OCI-M1 (cell line): ENCODE measurements at places on chromosomes 5 and 9.

DNA sequence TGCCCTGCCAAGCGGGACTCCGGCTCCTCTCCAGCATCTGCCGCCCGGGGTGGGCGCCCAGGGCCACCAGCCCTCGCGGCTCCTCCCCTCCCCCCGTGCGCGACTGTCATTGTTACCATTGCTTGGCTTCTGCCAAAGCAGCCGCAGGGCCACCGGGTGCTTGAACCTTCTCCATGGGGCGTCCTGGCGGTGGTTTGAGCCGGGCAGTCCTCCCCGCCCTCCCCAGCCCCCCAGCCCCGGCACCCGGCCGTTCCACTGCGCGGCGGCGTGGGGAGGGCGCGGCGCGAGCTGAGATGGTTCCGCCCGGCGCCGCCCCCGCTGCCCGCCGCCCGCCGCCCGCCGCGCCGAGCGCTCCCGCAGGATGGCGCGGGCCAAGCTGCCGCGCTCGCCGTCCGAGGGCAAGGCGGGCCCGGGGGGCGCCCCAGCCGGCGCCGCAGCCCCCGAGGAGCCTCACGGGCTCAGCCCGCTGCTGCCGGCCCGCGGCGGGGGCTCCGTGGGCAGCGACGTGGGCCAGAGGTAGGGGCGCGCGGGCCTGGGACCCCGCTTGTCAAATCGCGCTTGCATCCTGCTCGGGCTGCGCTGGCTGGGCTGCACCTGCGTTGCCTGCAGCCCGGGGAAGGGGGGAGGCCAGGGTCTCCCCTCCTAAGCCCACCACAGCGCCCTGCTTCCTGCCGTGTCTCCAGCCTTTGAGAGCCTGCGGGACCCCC, 34.4 kb downstream of the KCNT1 start:
- no peak for DNase-seq

DNA sequence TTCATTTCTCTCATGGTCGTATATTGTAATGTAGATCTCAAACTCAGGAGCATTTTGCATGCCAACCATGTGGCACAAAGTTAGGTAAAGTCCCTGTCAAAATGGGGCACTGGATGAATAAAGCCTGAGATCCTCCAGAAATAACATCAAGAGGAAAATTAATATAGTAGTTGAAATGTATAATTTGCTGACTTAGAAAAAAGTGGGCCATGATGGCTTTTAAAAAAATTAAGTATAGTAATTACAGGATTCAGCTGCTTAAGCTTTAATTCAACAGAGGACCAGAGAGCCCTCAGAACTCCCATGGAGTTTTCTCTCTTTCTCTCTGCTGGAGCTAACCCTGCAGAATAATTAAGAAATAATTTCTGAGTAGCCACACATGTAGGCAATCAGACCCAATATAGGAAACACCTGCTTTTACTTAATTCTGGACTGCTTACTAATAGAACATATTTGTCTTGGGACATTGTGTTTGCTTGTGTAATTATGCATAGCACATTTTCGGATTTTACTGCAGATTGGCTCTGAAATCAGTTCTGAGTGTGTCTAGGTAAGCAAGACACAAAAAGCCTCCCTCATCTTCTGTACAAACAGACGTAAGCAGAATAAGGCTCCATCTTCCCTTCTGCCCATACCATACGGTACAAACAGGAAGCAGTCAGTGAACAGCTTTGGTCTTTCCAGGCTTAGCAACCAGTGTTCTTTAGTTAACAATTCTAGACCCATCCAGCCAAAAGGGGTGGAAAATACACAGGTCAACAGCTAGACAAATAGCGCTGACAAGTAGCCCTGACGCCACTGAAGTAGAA, 26.5 kb upstream of the PCSK1 start:
- no peak for DNase-seq

- DNase-seq = no peak
Observed at GRCh38 chr5:101047181-101047580, 144.1 kb upstream of the ST8SIA4 start.

GRCh38 chr5:143170104-143170503, 233.4 kb downstream of the NR3C1 start:
- no peak for DNase-seq

DNA sequence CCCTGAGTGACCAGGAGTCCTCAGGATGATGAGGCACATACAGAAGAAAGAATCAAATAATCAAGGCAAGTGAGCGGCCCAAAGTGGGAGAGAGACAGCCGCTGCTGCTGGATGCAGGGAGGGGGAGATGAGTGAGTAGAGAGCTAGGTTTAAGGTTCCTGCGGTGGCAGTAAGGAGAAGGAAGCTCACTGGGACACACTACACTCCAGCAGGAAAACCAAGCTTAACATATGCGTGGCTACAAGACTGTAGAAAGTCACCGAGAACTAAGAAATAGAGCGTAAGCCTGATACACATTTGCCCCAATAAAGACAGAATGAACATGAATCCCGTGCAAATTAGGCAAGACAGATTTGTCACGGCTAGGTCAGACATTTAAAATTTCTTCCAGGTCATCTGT, 470.2 kb downstream of the KDM4C start:
- no peak for DNase-seq

GRCh38 chr5:64653766-64654560, 36.3 kb upstream of the SHISAL2B start:
- DNase-seq = no peak

DNA sequence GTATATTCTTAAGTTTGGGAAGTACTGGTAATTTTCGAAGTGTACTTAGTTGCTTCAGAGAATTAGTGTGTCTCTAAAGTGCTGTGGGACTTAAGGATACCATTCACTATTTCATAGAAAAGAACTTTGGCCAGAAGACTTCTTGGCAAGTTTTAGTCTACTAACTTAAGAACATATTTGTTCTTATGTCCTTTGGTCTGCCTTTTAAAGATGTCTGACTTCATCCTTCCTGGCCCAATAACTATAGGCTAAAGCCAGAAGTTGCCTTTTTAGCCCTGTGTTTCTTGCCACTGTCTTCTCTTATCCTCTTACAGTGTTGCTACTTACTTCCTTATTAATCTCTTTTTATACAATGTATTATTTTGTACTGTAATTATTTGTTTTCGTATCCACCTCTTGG, 6.3 kb downstream of the RBM27 start:
- no peak for DNase-seq

GRCh38 chr9:135330307-135330631, 149.3 kb upstream of the PPP1R26 start:
- DNase-seq = no peak

DNA sequence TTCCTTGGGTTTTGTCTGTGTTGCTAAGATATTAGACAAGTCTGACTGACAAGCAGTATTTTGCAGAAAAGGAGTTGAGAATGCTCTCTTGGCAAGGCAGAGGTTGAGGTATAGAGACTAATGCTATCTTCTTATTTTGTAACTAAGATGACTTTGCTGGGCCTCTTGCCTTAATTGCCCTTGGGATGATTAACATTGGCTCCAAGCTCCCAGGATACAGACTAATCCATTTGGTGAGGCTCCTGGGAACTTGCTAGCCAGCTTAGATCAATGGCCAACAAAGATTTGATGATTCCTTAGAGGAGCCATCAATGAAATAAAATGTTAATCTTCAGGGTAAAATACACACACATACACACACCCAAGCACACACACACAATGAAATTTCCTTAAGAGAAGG, 28.7 kb upstream of the AP3B1 start:
- no peak for DNase-seq

DNA sequence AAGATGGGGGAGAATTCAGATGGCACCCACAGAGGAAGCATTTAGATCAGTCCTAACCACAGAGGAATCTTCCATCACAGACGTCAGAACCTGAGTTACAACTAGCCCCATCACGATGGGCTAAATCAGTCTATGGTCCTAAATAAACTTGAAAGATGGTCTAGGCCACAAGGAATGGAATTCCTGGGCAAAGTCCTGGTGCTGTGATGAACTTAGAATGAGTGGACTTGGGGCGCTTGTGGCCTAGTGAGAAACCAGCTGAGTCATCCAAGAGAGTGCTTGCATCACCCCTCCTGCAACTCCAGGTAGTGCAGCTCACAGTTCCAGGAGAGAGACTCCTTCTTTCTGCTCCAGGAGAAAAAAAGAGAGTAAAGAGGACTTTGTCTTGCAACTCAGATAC, 722.9 kb upstream of the RGMB start:
- DNase-seq = no peak

DNA sequence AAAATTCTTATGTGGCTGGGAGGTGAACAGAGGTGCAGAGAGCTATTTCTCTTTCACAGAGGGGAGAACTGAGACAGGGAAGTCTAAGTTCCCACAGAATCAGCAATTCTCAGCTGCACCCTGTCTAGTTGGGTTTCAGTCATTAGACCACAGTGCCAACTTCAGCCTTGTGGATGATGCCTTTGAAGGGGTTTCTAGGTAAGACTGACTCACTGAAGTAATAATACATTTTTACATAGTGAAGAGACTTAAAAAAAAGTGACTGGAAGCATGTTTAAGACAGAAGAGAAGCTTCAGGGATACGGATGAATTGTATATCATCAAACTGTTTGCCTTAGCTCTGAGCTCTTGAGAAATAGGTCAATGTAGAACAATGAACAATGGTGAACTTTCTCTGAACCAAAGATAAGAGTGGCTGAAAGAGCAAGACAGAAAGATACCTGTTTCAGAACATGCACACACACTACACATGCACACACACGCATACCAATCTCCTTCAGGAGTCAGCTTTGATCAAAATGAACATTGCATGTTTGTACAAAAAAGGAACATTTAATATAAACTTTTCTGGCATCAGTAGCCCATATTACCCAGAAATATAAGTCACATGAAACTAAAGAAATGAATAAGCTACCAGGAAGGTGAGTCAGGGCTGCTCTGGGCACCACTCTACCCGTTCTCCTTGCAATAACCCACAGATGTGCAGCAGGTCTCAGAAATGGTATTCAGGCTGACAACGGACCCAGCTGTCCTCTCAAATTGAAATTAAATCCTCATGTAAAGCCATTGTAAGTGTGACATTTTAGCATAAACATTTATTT, 12.6 kb upstream of the FYB1 start:
- DNase-seq = no peak

- DNase-seq = no peak
Observed at GRCh38 chr9:120331913-120332312, 248.1 kb downstream of the CDK5RAP2 start.

DNA sequence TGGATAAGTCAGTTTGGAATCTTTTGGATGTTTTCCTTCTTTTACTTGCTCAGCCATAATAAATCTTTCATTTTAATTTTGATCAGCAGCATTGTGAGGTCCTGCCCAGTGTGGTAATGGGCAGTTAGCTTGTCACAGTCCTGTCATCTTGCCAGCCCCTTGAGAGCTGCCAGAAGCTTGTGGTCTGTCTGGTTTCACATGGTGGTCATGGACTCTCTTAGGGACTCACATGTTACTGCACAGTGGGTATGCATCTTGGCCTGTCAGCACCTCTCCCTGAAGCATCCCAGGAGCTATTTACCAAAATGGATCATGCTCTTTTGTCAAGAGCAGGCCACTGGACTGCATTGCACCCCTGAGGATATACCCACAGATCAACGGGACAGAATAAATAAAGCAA, 60.3 kb downstream of the DAPK1 start:
- DNase-seq = no peak

- no peak for DNase-seq
Observed at GRCh38 chr9:14907360-14907685, 2.9 kb downstream of the FREM1 start.

DNA sequence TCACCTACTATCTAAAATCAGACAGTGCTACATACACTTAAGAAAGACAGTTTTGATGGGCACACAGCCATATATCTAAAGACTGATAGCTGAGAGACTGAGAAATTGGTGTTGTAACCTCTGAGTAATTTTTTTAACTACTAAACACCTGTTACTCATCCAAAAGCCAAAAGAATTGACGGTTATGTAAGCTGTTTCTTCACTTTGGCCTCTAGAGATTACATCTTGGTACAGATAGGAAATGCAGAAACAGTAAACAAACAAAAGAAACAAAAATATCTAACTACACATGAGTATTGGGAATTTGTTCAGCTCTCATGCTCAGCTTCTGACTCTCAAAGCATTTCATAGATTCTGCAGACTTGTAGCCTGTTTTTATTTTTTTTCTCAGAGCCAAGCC, 152.1 kb upstream of the GAS1 start:
- DNase-seq = no peak

DNA sequence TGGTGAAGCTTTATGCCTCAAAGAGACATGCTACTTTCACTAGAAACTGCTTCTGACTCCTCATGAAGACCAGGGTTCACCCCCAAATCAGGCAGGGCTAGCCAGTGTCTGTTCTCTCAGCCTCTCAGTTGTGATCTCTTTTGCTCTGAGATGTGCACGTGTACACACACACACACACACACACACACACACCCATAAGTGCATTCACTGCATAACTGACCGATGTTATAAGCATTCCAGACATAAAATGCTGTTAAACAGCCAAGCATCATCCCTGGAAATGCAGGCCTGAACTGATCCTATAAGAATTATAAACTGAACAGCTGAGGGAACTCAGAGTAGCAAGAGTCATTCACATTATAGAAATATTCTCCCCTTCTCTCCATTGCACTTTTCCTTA, 85.0 kb downstream of the FSTL4 start:
- no peak for DNase-seq

- no peak for DNase-seq
Observed at GRCh38 chr9:13898957-13899356, 415.0 kb downstream of the NFIB start.

DNA sequence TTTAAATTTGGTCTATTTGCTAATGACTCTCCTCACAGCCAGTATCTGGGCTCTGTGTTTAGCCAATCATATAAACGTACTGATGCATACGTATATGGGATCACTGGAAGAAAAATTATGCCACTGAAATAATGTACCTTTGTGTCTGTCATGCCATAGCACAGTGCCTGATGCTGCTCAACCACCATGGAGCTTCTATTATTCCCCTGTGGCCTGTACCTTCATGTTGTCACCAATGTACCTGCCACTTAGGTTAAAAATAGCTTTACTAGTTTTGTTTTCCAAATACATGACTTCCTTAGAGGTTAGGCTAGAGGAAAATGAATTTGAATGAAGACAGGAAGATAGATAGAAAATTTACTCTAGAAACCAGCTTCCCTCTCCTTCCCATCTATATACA, 34.6 kb downstream of the HACD4 start:
- no peak for DNase-seq

- DNase-seq = no peak
Observed at GRCh38 chr5:107404595-107405374, 266.0 kb downstream of the EFNA5 start.

DNA sequence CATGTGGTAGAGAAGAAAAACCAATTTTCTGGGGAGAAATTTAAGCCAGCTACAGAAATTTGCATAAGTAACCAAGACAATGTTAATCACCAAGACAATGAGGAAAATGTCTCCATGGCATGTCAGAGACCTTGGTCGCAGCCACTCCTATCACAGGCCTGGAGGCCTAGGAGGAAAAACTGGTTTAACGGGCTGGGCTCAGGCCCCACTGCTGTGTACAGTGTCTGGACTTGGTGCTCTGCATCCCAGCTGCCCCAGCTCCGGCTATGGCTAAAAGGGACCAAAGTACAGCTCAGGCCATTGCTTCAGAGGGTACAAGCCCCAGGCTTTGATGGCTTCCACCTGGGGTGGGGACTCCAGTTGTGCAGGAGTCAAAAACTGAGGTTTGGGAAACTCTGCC, 1075.1 kb upstream of the CDH18 start:
- no peak for DNase-seq

- DNase-seq = no peak
Observed at GRCh38 chr5:16871746-16872339, 64.2 kb downstream of the MYO10 start.

GRCh38 chr5:98031496-98031895, 742.0 kb upstream of the RGMB start:
- DNase-seq = peak; percentile 25
